Activated T-helper 1 cell treated with anti-CD3 and anti-CD28 coated beads, Interleukin-2, amount 50 U/mL, for 16 hours (primary cell): ENCODE measurements at places on chromosomes 5 and 9.

- no peak for DNase-seq
Measured at GRCh38 chr5:153959134-153959957, 79.4 kb downstream of the FAM114A2 start.

DNA sequence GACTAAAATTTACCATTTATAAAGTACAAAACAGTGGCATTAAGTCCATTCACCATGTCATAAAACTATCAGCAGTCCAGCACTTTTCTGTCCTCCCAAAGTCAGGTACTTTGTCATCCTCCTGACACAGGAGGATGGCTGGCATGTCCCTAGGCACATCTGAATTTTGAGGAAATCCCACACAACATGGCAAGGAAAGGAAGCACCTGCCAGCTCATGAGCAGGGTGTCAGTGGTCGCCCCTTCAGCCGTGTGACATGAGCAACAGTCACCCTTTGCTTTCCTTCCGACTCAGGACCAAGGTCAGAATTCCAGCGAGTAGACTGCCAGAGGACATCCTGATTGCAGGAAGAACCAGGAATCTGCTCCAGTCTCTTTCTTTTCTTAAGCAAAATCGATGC is 77.1 kb downstream of the PPARGC1B start:
- no peak for DNase-seq

DNA sequence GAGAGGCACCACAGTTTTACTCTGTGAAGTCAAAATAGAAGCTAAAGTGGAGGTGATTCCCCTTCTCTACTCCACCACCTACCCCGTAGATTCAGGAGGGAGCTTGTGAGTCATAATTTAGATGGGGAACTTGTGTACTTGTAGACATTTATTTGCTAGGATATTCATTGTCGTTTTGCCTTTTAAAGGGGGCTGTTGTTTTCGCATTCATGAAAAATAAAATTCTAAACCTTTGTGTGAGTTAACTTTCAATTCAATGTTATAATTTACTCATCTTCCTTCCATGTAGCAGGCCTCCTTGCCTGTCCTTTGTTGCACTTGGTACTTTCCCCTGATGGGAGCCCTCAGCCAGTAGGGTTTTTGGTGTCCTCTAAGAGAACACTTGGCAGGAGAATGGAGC is 22.0 kb downstream of the SECISBP2 start:
- DNase-seq, result no peak

GRCh38 chr5:120621339-120621738 is 157.2 kb downstream of the PRR16 start:
- DNase-seq, result no peak

DNA sequence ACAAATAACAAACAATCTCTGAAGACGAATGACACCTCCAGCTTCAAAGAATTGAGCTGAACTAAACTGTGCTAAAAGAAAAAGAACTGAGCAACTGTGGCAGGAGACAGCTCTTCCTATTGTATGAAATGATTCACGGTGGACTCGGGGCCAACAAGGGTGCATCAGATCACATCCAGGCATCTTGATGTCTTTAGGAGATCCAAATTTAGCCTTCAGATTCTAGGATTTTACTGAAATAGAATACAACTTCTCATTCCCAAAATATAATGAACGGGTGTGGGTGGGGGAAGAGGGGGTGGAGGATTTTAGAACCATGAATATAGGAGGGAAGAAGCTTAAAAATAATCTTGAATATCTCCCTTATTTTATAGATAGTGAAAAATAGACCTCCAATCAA is 631.8 kb downstream of the ELAVL2 start:
- no peak for DNase-seq

GRCh38 chr9:110509792-110510191 is 69.7 kb downstream of the SVEP1 start:
- no peak for DNase-seq

DNA sequence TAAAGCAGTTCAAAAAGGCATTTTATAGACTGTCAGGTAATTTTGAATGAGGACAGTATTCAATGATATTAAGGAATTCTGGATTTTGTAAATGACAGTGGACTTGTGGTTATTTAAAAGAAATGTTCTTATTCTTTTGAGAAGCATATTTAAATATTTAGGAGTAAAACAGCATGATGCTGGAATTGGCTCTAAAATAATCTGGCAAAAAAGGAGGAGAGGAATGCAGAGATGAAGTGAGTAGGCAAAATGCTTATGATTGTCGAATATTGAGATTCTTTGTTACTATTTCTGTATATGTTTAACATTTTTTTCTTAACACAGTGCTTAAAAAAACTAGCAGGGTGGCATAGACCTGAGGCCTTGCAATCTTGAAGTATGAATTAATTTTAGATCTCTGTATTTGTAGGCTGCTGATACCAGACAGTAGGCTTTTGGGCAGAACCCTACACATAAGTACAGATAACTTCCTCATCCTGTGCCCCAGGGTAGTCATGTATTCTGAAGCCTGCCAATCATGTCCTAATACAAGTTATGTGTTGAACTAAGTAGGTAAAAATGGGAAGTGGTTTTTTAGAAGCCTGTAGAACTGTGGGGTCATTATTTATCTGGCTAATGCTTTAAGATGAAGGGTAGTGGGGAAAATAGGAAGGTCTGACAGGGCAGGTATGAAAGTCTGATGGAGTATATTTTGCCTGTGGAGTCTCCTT is 9.4 kb downstream of the CD180 start:
- DNase-seq, result no peak

DNA sequence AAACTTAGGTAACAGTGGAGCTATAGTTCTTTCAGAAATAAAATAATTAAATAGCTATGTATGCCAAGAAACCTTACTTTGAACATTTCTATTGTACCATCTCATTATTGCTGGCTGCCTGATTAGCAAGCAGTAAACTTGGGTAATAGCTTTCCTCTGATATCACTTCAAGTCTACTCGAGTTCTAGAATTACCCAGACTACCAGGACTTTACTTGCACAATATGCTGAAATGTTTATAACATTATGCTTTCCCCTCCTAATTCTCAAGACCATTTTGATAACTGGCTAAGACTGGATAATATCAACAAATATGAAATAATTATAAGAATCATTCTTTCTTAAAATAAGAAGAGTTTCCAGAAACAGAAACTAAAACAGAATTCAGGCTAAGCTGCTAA is 512.6 kb downstream of the RAB3C start:
- DNase-seq, result no peak

DNA sequence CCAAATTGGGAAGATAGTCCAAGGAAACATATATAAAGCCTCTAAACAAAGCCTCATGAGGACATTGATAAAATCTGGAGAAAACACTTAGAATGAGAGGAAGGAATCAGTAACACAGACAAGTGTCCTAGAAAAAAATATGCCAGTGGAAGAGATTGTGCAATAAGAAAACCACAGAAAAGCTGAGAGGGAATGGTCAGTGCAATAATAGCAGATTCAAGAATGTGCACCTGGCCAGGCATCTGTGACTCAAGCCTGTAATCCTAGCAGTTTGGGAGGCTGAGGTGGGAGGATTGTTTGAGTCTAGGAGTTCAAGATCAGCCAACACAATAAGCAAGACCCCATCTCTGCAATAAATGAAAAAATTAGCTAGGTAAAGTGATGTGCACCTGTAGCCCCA is 691.2 kb upstream of the CDH6 start:
- DNase-seq, result no peak

DNA sequence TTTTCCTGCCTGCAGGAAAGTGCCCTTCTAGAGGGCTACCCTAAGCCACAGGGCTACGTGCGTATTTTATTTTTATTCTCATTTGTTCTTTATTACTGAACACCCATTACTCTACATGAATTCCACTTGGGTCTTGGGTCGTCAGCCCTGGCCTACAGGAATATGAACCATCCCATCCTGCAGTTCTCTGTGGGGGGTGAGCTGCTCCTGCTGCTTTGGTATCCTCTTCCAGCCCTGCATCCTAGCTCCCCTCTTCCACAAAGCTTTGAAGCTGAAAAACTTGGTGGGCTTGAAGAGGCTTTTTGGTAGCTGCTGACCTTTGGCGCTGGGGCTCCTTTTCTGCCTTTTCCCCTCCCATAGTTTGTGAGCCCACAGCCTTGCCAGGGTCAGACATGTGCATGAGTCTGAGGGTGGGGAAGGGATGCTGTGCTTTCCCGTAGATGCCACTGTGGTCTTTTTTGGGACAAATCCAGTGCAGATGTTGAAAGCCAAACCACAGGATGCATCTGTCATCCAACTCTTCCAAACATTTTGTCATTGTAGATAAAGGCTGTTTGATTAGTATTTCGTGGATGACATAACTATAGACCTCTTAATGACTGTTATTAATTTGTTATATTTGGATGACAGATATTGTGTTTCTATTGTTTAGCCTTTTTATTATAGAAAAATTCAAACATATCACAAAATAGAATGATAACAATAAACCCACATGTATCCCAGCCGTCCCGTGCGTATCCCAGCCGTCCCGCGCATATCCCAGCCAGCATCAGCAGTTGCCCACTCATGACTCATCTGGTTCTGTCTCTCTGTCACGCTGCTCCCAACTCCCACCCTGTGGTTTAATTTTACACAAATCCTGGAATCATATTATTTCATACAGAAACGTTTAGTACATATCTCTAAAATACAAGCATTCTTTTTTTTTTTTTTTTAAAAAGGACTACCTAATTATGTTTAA is 43.9 kb downstream of the SLC46A2 start:
- no peak for DNase-seq

- no peak for DNase-seq
Measured at GRCh38 chr9:86892576-86892975, 54.7 kb downstream of the GAS1 start.

DNA sequence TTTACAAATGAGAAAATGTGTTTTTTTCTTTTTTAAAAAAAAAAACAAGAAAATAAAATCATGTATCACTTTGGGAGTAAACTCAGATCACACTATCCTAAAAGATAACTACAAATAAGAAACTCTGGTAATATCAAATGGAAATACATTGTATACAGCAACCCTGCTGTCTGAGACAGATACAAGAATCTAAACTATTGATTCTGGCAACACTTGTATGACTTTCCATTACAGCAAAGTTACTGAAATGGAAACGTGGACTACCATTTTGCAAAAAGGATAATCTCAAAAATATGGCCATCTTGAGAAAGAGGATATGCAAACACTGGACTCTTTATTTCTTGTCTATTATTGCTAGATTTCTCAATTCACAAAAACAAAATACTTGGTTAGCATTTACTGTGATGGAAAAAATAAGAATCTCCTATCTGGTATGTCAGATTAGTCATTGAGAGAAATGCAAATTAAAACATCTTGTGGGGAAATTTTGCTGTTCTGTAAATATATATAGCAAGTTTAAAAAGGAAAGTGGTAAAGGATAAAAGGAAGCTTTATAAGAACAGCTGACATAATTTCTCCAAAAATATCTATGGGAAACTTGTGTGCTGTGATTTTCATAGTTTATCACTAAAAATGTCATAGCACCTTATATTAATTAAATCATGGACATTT is 112.9 kb upstream of the FER start:
- DNase-seq, result no peak

DNA sequence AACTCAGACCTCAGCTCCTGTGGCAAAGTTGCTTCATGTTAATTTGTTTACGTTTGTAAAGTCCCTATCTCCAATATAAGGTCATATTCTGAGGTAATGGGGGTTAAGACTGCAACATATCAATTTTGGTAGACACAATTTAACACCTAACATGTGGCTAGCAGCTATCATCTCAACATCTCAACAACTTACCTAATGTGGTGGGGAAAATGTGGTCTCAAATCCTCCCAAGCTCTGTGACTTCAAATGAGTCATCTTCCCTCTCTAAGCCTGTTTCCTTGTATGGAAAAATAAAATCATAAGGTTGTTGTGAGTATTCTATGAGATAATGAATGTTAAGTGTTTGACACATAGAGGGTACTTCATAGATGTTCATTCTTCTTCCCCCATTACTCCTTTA is 443.3 kb downstream of the CDK5RAP2 start:
- no peak for DNase-seq

GRCh38 chr5:93476251-93476742 is 104.7 kb downstream of the NR2F1-AS1 start:
- no peak for DNase-seq

GRCh38 chr5:82306151-82306550 is 28.0 kb upstream of the RPS23 start:
- no peak for DNase-seq

DNA sequence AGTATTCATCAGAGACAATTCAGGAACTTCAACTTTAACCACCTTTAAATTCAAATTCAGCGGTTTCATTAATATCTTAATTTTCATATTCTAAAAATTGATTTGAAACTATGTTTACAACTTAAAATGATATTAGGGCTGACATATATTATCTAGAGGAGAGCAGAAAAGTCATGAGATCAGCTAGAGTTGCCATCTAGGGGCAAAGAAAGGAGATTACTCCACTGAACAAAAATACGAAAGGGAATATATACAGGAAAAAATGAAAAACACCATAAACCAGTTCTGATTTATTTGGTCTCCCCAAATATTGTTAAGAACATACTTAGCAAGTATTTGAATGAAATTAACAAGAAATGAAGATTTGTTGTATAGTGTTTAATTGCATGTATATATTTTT is 946.3 kb downstream of the DTWD2 start:
- no peak for DNase-seq

DNA sequence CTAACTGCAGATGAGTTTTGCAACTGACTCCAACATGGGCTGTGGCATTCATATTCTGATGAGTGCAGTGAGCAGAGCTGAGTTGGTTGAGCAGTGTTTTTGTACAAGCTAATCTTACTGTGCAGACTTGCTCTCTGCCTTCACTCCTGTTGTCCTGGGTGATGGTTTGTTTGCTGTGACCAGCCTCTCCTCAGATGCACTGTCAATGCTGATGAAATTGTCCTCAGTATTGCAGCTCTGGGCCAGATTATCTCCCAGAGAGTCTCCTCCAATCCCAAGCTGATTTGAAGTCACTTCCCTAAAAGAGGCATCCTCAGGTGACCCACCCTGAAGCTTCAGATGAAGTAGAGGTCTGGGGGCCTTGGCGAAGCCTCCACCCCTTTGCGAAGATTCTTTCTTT is 581.8 kb downstream of the ACTL7B start:
- DNase-seq, result no peak

DNA sequence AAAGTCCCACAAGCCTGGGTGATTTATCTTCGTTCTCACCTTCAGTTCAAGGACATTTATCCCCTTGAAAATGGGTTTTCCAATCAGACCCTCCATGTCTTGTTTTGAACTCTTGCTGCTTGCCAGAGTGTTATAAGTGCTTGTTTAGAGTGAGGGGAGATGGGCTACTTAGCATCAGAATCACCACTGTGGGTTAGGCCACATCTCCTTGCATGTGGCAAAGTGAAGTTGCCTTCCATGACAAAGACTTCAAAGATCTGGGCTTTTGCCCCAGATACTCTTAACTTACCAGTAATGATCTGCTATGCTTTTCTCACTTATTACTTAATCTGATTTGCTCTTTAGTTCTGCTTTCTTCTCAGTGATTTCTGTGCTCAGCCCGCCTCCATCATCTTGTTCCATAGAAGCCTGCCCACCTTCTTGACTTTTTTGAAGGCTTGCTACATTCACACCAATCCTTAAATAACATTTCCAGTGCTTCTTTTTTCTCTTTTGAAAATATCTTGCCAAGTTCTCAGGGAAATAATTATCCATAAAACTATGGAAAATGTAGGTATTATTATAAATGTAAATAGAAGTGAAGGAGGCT is 39.0 kb downstream of the GPR21 start:
- DNase-seq, result no peak
